Stimulated activated CD4-positive, alpha-beta T cell treated with anti-CD3 and anti-CD28 coated beads, Interleukin-1b, Interleukin-23, amount 100 ng/mL, for 4 hours (primary cell): ENCODE measurements at places on chromosomes 3 and 15.
A peak's percentile ranks its signal among the peaks of the same experiment; 100 is the strongest.

GRCh38 chr15:61115679-61116078 lies 113.4 kb downstream of the RORA start:
- DNase-seq: no peak

DNA sequence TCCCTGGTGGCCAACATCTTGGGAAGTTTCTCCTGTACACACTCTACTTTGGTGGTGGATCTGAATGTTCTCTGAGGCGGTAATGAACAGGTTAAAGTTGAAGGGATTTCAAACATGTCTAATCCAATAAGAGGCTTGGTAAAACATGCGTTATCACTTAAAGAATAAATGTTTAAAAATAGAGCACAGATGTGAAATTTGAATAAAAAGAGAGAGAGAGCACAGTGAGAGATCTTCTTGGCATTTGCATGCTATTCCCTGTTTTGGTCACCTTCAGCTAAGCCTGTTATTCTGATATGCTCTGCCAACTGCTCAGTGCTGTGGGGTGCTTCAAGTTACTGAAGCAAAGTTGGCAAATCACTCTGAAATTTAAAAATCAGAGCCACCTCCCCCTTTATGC lies 237.7 kb upstream of the WNT5A start:
- no peak for DNase-seq

DNA sequence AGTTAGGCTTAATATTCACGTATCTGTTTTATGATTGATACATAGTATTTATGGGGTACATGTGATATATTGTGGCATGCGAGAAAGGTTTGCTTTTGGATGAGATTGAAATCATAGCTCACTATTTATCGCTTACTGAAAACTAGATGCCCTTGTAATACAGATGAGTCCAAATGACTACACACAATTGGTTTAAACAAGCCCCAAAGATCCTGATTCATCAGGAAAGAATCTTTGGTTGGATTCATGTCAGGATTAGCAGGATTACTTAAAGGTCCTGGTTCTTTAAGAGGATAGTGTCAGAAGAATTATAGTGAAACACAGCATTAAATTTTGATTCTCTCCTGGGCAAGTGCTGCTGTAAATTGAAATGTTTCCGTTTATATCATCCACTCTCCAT lies 18.6 kb upstream of the AADAC start:
- DNase-seq: no peak

GRCh38 chr3:115602194-115602593 lies 21.1 kb upstream of the GAP43 start:
- no peak for DNase-seq

- no peak for DNase-seq
These were observed 25.4 kb upstream of the LIMD1 start for GRCh38 chr3:45568848-45569762.

GRCh38 chr3:122247825-122248185 lies 64.3 kb downstream of the CASR start:
- no peak for DNase-seq

DNA sequence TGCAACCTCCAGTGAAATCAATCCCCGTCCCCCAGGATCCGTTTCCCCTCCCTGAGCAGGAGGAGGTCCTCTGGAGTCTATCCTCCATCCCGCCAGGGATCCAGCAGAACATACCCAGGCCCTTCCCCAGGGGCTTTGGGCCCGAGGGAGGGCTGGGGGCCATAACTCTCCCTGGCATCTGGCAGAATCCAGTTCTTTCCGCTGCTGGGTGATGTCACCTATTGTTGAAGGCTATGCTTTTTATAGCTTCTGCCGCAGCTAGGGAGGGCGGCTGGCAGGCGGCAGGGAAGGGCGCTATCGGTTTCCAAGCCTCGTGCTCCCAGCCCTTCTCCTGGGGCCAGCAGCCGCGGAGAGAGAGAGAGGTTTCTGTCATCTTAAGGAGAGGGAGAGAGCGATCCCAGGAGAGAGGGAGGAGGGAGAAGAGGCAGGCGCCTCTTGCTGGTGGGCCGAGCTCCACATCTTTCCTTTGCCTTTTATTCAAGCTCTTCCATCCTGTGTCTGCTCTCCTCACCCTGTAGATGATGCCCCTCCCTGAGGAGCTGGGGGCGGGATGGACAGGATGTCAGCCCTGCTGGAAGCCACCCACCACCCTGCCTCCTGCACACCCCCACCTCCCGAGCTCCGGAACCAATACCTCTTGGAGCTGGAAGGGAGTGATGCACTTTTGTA lies 120.1 kb downstream of the ANP32A start:
- no peak for DNase-seq

- DNase-seq: no peak
These were observed 10.9 kb downstream of the CTDSPL start for GRCh38 chr3:37872413-37873160.

DNA sequence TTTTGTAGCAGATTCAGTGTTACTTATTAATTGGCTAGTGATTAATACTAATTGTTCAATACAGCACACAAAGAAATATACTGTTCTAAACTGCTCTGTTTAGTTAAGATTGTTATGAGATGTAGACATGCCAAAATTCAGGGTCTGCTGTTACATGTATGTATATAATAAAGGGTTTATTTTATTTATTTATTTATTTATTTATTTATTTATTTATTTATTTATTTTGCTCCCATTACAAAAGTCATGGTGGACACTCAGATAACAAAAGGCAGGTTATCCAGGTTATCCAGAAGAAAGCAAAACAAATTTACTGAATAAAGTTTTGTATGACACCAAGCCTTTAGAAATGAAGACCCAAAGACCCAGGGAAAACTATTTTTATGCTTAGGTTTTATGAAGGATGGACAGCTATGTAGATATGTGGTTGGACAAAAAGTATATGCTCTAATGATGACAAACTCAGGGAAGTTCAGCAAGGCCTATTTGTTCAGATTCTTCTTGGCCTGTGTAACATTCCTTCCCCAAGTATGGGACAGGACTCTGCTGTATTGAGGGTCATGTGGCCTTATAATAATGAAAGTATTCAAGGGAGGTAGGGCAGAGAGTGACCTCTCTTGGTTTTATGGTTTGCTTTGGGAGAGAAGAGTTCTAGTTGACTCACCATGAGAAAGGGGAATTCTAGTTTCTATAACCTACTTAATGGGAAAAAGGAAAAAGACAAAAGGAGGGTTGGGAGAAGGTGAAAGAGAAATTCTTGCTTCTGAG lies 1056.8 kb downstream of the ROBO2 start:
- DNase-seq: no peak

GRCh38 chr3:182723596-182723995 lies 69.7 kb upstream of the ATP11B start:
- no peak for DNase-seq

DNA sequence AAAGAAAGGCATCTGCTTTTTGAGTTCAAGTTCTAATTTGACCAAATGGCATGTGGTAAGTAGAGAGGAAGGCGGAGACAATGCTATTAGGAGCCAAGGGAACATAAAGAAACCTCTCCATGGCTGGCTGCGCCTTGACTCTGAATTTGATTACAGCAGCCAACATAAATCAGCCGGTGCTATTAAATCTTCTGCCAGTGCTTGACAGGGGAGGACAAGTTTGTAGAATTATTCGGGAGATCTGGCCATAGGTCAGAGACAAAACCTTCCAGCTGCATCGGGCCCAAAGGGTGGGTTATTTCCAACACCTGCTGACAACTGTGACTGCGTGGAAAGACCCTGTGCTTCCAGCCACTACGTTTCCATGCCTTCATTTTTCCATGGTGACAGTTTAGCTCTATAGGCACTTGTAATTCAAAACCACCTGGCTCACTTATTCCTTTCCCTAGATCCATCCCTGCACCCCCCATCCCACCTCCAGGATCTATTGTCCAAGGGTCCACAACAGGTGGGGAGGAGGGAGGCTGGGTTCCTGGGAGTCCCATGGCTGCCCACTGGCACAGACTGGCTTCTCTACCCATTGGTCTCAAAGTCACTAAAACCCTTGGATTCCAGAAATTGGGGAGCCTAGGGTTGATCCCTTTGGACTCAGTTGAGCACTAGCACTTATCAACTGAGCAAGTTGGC lies 15.9 kb downstream of the COLQ start:
- DNase-seq: no peak

- no peak for DNase-seq
These were observed 146.7 kb upstream of the THBS1 start for GRCh38 chr15:39434163-39434562.

DNA sequence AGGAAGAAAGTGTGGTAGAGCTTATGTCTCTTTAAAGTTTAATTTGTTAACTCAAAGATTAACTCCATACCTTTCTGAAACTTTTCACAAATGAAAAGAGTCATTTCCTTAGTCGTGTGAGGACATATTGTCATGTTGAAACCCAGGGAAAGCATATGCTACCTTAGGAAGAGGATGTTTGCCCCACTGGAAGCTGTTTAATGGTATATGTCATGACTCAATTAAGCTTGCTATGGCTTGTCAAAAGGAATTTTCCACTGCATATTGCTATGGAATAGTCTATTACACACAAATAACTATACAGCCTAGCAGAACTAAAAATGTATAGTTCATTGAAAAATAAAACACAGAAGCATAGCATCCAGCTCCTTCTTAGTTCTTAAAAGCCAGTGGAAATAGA lies 69.9 kb downstream of the NSUN3 start:
- no peak for DNase-seq

- DNase-seq: no peak
These were observed 103.4 kb downstream of the GSK3B start for GRCh38 chr3:119990888-119991287.

GRCh38 chr15:100787567-100788417 lies 91.8 kb upstream of the ALDH1A3 start:
- no peak for DNase-seq

GRCh38 chr15:28012231-28012630 lies 86.9 kb downstream of the OCA2 start:
- DNase-seq: no peak

DNA sequence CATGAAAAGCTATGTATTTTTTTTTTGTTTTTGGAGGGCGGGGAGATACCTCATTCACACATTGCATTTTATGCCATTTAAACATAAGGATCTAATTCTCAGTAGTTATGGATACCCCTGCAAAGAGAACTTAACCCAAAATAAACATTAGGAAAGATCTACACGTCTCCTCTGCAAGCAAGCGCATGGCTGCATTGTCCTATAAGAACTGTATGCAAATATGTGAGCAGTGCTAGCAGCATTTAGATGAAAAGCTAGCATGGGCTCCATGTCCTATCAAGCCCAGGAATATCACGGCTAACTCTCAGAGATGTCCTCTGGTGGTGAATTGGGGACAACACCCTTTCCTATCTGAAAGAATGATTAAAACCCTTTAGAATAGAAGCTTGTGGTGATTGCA lies 292.8 kb downstream of the MEX3B start:
- no peak for DNase-seq

DNA sequence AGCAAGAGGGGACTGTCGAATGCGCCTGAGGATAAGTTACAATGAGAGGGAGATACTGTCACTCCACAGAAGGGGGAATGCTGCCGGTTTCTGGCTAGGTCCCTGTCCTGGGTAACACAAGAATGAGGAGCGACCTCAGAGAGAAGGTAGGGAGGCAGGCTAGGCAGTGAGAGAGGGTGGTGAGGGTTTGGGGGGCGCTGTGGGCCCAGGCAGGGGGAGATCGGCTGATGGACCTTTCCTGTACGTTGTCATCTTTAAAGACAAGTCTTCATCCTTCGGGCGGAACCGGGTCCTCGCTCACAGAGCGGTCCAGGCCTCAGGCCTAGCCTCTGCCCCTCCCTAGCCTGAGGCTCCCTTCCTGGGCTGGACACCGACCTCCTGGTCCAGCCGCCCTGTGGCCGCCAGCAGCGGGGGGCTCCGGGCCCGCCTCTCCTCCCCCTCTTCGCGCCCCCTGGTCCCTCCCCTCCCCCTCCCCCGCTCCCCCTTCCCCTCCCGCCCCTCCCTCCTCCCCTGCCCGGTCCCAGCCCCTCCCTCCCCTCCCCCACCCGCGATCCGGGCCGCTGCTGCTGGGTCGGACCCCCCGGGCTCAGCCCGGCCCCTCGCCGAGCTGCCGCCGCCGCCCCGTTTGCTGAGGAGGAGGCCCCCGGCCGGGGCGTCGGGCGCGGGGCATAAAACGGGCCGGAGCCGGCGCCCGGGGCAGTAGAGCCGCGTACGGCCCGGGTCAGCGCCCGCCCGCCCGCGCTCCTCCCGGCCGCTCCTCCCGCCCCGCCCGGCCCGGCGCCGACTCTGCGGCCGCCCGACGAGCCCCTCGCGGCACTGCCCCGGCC lies at the start of gene CHRD:
Gene CHRD, plus strand, starts transcription at position 697 of the 827 bp plus-strand sequence. CDS start 265 bp downstream, outside the sequence.
- DNase-seq: no peak

GRCh38 chr3:138912237-138912636 lies 34.7 kb downstream of the FOXL2 start:
- no peak for DNase-seq

- DNase-seq: no peak
These were observed 115.2 kb upstream of the TSC22D2 start for GRCh38 chr3:150292891-150293290.

- no peak for DNase-seq
These were observed 54.6 kb downstream of the CCR4 start for GRCh38 chr3:33006081-33006480.

DNA sequence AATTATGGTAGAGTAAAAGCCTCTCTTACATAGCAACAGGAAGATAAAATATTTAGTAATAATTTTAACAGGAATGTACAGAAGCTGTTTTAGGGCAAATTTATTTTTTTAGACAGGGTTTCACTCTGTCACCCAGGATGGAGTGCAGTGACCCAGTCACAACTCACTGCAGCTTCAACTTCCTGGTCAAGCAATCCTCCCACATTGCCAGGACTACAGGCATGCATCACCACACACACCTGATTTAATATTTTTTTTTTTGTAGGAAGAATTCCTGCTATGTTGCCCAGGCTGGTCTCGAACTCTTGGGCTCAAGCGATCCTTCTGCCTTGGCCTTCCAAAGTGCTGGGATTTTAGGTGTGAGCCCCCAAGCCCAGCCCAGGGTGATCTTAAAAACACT lies 61.1 kb downstream of the PCCB start:
- no peak for DNase-seq

DNA sequence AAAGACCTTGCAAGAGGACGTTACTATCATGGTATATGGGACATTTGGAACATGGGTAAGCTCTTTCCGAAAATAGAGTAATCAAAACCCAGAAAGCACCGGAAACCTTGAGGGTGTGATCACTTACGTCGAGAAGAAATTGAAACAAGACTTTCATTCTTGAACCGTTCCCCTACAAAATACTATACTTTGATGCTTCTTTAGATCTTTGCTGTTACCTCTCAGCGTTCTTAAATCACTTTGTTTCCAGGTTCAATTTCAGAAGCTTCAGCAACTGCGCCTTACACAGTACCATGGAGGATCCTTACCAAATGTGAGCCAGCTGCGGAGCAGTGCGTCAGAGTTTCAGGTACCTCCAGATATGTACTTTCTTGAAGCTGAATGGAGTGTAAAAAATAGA lies 10.1 kb downstream of the CRTC3 start:
- peak; percentile 24 for DNase-seq

DNA sequence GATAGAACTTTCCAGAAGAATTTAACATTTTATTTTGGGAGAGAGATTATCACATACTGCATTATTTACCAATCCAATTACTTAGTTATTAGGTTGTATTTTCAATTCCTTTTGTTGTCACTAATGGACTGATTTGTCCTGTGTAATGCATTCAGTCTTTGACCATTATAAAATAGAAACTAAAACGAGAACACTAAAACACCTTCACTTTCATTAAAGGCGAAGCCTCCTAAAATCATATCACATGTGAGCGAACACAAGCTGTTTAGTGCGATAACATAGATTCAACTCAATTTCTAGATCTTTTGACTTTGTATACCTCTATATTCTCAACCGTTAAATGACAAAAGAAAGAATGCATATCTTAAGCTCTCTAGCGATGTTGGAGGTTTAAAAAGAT lies 253.4 kb downstream of the VGLL3 start:
- no peak for DNase-seq

GRCh38 chr3:45985532-45986302 lies 9.9 kb downstream of the FYCO1 start:
- DNase-seq: no peak
